ENCODE measurements at places on chromosomes 11 and 22. TPM values are rescaled to one million over a fixed set of nuclear protein-coding genes. Genes with fewer than 3 reads are reported as not detected.

GRCh38 chr11:62217191-62217748 lies 8.8 kb downstream of the SCGB2A1 start:
- no peaks in the 10 kb centered on the region for H3K27me3 ChIP-seq
- no peaks in the 10 kb centered on the region for H3K4me1 ChIP-seq
- no peak overlapping the region for H3K4me3 ChIP-seq
- no peak for DNase-seq
- H3K27ac ChIP-seq = no peak overlapping the region

- H3K4me1 ChIP-seq = peaks cover 5% of the 10 kb centered on the region
- no peak overlapping the region for H3K4me3 ChIP-seq
- H3K36me3 ChIP-seq = peaks cover 25% of the 10 kb centered on the region
Observed at GRCh38 chr22:33326540-33327295, 268.5 kb upstream of the SYN3 start.

DNA sequence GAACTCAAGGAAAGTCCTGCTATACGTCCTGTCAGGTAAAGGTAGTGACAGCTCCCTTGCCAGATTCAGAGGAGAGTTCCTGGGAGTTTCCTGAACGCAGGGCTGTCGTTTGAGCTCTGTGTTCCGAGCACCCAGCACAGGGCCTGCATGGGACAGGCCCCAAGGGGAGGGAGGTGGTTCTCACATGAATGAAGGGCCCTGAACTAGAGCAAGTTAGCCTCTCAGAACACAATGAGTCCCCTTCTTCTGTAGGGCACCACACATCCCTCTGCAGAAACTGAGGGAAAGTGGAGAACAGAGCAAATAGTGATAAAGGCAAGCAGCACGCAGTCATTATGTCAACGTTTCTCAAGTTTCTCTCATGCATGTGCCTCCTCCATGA lies 35.3 kb downstream of the NEU3 start:
- no peak overlapping the region for H3K4me3 ChIP-seq
- no peaks in the 10 kb centered on the region for H3K4me1 ChIP-seq
- H3K36me3 ChIP-seq = no peaks in the 10 kb centered on the region
- no peaks in the 10 kb centered on the region for H3K27me3 ChIP-seq
- H3K27ac ChIP-seq = no peak overlapping the region

Gene ENTHD1
- not detected for total RNA-seq

Gene C11orf98
- total RNA-seq = 27.2 TPM

Gene TRPM5
- 0.43 TPM for total RNA-seq
